ENCODE measurements at places on chromosomes 2 and 18. TPM values are rescaled to one million over a fixed set of nuclear protein-coding genes. Genes with fewer than 3 reads are reported as not detected.

DNA sequence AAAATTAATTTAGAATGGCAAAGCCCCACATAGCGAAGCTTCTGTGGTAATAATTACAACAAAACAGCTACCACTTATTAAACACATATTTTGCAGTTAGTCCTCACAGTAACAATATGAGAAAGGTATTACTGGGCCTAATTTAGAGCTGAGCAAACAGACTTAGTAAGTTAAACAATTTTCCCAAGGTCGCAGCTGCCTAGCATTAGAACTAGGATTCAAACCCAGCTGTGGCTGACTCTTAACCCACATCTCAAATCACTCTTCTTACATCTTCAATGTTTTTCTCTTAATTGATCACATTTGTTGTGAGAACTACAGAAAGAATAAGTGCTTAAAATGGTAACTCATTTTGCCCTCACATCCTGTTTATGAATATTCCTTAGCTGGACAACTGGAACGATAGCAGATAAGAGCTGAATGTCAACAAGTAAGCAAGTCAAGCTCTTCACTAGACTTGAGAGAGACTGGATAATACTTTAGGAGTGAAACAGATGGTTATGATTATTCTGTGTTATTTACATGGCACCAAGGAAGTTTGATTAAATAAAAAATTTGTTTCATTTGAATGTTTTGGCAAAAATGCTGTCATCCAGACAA is 59.4 kb upstream of the TMEM17 start:
- no peak for DNase-seq

The AKAIN1 gene
- total RNA-seq: not detected

- no peak for DNase-seq
Measured at GRCh38 chr2:8053216-8053615, 628.6 kb upstream of the ID2 start.

DNA sequence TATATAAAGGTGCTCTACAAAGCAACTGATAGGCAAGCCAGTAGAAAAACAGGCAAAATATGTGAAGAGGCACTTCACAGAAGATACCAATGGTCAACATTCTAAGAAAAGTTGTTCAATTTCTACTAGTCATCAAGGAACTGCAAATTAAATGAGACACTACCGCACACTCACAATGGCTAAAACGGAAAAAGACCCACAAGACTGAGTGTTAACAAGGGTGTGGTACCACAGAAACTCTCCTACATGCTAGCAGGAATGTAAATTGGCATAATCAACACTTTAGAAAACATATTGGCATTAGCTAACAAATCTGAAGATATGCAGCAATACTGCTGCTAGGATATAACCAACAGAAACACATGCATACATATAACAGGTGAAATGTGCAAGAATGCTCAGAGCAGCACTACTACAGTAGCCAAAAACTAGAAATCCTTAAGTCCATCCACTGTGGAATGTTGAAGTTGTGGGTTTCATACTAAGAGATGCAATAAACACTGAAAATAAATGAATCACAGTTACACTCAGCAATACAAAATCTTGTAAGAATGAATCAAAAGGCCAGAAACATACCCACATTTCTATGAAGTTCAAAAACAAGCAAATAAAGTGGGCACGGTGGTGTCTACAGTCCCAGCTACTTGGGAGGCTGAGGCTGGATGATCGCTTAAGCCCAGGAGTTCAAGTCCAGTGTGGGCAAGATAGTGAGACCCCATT is 9.2 kb downstream of the RNU4ATAC start:
- DNase-seq: no peak

DNA sequence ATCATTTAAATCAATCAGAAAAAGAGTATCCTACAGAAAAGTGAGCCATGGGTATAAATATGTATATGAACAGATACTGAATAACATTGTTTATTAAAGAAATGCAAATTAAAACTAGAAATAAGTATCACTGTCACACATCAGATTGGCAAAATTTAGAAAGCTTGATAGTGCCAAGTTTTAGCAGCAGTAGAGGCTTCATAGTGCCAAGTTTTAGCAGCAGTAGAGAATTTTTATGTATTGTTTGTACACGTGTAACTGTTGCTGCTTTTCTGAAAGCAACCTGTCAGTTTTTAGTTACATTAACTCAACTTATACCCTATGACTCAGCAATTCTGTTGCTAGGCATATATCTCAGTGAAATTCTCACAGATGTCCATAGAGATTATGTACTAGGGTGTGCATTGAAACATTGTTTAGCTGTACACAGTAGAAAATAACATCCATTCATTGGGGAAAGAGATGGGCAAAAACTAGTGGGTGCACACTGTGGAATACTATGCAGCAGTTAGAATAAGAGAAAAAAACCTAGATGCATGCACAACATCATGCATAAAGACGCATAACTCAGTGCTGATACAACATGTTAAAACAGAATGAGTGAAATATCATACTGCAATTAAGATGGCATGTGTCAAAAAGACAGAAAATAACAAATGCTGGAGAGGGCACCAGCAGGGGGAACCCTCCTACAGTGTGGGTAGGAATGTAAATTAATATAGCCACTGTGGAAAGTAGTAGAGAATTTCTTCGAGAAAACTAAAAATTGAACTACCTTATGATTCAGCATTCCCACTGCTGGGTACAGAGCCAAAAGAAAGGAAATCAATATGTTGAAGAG is 294.5 kb upstream of the NT5C1B start:
- peak; percentile 22 for DNase-seq

DNA sequence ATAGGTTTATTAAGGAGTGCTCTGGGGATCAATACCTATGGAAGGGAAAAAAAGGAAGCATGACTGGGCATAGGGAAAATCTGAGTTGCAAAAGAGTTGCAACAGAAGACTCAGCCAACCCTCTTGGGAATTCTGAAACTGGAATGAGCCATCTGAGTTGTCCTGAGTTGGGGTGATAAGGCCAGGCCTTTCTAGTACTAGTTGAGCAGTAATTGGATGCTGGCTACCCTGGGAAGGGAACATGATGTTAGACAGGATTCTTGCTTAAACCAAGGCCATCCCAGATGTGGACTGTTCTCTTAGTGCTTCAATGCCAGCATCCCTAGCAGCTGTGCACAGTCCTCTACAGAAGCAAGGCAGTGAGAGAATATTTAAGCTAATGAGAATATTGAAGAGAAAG is 348.8 kb upstream of the GULP1 start:
- no peak for DNase-seq

The MOCOS gene
- total RNA-seq: 14.4 TPM

DNA sequence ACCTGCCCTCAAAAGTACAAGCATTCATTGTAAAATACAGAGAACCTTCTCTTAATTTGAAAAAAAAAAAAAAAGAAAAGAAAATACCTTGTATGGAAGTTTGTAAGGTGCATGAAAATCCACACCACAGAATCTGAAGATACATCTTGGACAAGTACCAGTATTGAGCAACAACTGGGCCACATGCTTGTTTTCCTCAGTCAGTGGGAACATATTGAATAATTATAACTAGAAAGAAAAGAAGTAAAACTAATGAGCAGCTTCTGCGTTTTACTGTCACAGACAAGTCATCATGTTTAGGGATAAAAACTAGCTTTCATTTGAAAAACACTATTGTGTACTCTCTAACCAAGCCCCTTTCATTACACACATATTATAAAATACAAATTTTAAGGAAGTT is 5.8 kb upstream of the PEX13 start:
- DNase-seq: no peak

GRCh38 chr2:150812066-150812465 is 324.6 kb upstream of the RND3 start:
- DNase-seq: no peak

DNA sequence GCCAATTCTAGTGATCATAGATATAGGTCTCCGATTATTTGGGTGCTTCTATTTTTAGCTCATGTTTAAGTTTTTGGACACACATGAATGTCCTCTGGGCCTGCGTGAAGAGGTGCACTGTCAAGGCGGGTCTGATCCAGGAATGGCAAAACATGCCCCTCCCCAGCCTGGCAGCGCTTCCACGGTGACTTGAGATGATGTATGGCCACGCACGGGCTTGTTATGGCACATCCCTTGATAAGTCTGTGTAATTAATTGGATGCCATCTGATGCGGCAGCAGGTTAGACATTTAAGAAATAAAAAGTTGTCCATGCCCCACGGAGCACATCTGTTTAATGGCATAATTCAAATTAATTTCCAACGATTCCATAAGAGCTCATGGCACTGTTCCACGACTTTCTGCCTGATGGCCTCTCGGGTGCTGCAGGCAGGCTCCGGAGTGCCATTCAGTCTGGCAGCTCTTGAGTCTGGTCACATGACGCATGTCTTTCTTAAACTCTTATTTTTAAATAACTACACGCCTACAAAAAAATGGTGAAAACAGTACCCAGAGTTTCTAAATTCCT is 151.4 kb downstream of the ACKR3 start:
- DNase-seq: no peak

The STK25 gene
- total RNA-seq: 189 TPM

GRCh38 chr2:236303935-236304334 is 39.7 kb upstream of the ASB18 start:
- no peak for DNase-seq

DNA sequence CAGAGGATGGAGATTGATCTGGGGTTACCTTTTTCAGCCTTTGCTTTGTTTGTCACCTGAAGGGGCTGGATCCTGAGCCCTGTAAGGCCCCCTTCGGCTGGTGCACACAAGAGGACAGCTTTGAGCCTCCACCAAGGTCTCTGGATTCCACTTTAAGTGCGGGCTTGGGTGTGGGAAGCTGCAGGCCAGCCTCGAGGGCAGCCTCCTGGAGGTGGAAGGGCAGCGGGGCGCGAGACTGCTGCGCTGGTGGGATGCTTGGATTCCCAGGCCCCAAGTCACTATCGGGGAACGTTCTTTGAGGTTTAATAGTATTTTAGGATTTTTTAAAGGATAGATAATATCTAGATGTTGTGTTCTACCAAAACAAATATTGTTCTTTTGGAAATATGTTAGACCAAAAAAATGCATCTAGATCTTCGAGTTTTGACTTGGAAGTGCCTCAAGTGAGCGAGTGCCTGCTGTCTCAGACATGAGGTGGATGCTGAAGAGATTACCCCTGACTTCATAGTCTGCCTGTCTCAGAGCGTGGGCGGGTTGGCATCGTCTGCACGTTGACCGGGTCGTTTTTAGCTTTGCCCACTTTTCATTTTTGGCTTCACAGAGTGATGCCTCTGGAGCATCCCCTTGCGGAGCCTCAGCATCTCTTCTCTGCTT is 113.8 kb downstream of the AGAP1 start:
- no peak for DNase-seq

DNA sequence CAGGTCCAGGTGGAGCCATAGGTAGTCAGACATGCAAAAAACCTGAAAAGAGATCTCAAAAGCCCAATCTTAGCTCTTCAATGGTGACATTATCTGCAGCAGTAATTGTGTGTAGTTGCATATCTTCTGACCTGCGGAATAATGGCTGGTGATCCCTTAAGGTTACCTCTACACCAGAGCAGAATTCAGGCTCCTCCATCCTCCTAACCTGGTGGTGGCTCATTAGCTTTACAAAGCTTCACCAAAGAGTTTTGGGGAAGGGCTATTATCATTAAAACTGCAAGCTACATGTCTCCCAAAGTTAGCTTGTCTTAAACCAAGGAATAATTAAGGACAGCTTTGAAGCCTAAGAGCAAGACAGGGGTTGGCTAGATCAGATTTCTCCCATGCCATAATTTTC is 42.6 kb upstream of the CHST9 start:
- DNase-seq: no peak

DNA sequence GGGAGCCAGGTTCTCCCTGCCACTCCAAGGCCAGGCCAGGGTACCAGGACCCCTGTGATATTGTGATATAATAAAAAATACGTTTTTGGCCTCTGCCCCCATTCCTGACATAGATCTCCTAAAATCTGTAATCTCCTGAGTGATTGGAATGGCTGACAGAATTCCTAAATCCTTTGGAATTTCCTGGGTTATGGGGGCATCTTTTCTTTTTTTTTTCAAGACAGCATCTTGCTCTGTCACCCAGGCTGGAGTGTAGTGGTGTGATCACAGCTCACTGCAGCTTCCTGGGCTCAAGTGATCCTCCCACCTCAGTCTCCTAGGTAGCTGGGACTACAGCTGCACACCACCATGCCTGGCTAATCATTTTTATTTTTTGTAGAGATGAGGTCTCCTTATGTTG is 26.2 kb upstream of the TUBB6 start:
- no peak for DNase-seq

The DSG4 gene
- total RNA-seq: not detected

- peak; percentile 94 for DNase-seq
Measured at GRCh38 chr2:64652231-64653108, 1.2 kb downstream of the SERTAD2 start.

The REG3G gene
- total RNA-seq: not detected

DNA sequence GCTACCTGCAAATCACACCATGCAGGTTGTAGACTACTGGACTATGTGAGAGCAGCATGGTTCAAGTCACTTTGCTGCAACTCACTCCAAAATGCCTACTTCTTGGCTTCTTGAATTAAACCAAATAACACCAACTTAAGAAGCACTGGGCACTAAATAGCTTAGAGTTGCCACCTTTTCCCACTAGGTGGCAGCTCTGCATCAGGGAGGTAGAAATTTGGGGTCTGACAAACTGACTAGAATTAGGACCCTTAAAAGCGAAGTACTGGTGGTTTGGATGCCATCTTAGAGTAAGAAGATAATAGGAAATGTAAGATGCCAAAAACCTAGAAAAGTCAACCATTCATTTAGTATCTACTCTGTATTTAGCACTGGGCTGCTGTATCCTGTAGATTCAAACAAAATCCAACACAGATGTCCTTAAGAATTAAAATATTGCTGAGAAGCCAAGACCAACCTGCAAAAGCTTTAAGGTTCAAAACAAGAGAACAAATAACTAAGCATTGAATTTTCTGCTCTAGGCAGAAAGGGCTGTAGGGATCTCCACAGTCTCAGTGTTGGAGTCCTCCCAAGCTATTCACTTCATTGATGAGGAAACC is 65.5 kb downstream of the CCBE1 start:
- peak; percentile 47 for DNase-seq

The FHL2 gene
- 568 TPM for total RNA-seq

DNA sequence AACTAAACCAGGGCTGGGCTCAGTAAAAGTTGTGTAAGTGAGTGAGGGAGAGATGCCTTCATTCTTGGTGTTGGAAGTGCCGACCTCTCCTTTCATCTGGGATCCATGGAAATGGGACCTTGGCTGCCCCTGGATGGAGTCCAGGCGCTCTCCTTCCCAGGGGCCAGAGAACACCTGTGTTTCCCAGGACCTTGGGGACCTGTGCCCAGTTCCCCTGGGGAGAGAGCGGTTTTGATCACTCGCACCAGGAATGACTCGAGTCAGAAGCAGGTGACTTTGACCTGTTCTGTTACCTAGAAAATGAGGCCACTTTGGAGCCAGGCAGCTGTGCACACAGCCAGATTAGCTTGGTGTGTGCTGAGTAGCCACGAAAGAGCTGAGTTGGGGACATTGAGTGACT is 97.3 kb downstream of the SH3BP4 start:
- DNase-seq: no peak

DNA sequence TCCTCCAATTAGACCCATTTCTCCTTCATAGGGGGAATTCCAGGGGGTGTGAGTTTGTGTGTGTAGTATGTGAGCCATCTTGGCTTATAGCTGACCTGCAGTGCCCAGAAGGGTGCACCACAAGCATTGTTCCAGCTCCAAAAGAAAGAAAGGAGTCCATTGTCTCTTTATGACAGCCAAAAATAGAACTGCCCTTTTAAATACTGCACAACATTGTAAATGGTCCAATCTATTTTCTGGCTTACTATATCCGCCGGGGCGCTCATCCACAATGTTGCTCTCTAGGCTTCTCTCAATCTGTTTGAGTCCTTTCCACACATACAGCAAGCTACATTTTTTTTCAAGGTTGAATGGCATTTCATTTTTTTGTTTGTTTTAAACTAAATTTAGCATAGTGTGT is 517.5 kb downstream of the STK39 start:
- DNase-seq: no peak

GRCh38 chr2:234318361-234318760 is 178.5 kb downstream of the ARL4C start:
- DNase-seq: peak; percentile 15

GRCh38 chr2:199680482-199680881 is 170.5 kb downstream of the FTCDNL1 start:
- no peak for DNase-seq
